ENCODE measurements at places on chromosomes 2 and 18. TPM values are rescaled to one million over a fixed set of nuclear protein-coding genes. Genes with fewer than 3 reads are reported as not detected.
A peak's percentile ranks its signal among the peaks of the same experiment; 100 is the strongest.

Gene FAM228A
- 0.28 TPM for total RNA-seq

Gene C2orf80
- total RNA-seq = not detected

Gene TMEM37
- total RNA-seq = not detected

Gene ARHGAP28
- total RNA-seq = not detected

Gene DYNC2LI1
- 19.5 TPM for total RNA-seq

Gene RAMP1
- 0.30 TPM for total RNA-seq

Gene KCNG2
- total RNA-seq = not detected

Gene RABL2A
- 12.3 TPM for total RNA-seq

Gene SPP2
- not detected for total RNA-seq

Gene CCL20
- total RNA-seq = 7.9 TPM

Gene NOSTRIN
- not detected for total RNA-seq

Gene TEX44
- total RNA-seq = not detected

Gene CLK1
- 86.4 TPM for total RNA-seq

Gene TMEM247
- total RNA-seq = not detected

GRCh38 chr2:71742953-71743601, 289.7 kb downstream of the DYSF start:
- H3K27ac ChIP-seq = no peak overlapping the region
- no peaks in the 10 kb centered on the region for H3K27me3 ChIP-seq
- no peak overlapping the region for H3K4me3 ChIP-seq

- DNase-seq = peak; percentile 66
- H3K27ac ChIP-seq = no peak overlapping the region
- peaks cover 30% of the 10 kb centered on the region for H3K27me3 ChIP-seq
These were observed 266.5 kb downstream of the TCF4 start for GRCh38 chr18:55321265-55322177.

DNA sequence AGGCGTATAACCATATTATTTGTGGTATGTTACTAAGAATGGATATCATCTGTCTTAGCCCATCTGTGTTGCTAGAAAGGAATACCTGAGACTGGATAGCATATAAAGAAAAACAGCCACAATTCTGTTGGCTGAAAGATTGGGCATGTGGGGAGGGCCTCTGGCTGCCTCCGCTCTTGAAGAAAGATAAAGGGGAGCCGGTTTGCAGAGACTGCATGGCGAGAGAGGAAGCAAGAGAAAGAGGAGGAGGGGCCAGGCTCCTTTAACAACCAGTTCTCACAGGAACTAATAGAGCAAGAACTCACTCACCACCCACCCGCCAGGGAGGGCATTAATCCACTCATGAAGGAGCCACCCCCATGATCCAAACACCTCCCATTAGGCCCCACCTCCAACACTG, 29.2 kb upstream of the UXS1 start:
- no peaks in the 10 kb centered on the region for H3K27me3 ChIP-seq
- no peak overlapping the region for H3K4me3 ChIP-seq
- no peak for DNase-seq

DNA sequence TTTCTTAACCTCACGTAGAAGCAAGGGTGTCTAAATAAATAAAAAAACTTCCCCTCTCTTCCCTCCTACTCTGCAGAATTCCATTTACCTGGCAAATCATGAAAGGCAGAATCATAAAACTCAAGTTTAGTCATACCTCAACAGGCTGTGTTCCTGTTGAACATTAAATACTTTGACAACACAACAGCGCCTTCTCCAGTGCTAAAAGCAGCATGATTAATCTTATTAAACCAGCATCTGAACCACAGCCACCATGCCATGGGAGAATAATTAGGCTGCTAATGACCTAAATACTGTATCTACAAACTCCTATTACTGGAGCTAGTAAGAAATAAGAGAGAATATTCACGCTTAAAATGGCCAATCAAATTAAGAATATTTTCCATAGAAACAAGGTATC, 68.1 kb downstream of the CDH2 start:
- DNase-seq = no peak
- no peaks in the 10 kb centered on the region for H3K27me3 ChIP-seq
- H3K4me3 ChIP-seq = no peak overlapping the region

GRCh38 chr2:133674433-133675331, 106.4 kb upstream of the NCKAP5 start:
- no peak overlapping the region for H3K27ac ChIP-seq
- no peak overlapping the region for H3K4me3 ChIP-seq
- no peaks in the 10 kb centered on the region for H3K4me1 ChIP-seq
- no peak for DNase-seq
- H3K27me3 ChIP-seq = peaks cover 5% of the 10 kb centered on the region
- no peaks in the 10 kb centered on the region for H3K36me3 ChIP-seq

DNA sequence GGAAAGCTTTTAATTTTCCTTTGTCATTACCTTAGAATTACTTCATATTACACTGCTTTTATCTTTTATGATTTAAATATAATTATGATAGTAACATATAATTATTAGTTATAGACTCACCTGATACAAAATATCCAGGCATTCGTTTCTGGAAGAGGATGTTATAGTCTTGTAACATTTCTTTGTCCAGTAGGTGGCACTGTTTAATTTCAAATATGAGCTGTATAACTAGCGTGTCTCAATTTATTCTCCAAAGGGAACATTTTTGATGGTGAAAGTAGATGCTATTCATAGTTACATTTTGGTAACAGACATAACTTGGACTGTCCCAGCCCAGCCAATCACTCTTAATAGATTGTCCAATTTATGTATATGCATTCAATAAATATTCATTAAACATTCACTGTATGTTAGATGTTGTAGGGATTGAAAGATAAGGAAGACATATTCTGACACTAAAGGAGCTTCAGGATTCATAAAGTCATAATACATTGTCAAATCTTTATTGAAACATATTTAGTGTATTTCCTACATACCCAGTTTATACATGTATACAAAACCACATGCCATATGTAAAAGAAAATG, 19.2 kb downstream of the DAW1 start:
- no peak overlapping the region for H3K4me3 ChIP-seq
- DNase-seq = no peak
- H3K27ac ChIP-seq = no peak overlapping the region
- H3K36me3 ChIP-seq = no peaks in the 10 kb centered on the region

DNA sequence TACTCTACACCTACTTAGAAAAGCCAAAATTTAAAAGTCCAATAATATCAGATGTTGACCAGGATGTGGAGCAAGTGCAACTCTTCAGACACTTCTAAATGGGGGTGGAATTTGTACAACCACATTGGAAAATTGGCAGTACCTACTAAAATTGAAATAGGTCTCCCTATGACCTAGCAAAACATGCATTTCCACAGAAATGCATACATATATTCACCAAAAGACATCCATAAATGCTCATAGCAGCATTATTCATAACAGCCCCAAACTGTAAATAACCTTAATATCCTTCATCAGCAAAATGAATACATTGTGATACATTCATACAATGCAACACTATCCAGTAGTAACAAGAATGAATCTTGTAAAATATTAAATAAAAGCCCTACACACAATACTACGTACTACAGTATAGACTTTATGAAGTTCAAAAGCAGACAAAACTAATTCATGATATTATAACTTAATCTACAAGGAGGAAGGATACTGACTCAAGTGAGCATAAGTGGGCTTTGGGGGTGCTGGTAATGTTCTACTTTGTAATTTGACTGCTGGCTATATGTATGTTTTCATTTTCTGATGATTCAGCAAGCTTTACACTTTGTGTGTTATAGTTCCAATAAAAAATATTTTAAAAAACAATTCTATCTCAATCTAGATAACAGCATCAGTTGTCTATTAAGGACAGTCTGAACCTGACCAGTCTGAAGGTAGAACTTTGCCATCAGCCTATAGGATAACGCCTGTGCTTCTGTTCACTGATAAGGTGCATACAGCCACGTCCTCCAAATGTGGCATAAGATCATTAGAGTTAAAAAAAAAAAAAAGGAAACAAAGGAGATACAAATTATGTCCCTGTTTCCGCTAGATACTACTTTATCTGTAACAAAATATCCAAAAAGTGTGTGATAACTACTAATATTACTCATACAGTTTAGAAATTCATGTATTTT, 6.6 kb upstream of the TNFRSF11A start:
- H3K4me1 ChIP-seq = no peaks in the 10 kb centered on the region
- H3K27ac ChIP-seq = no peak overlapping the region
- DNase-seq = no peak
- H3K36me3 ChIP-seq = no peaks in the 10 kb centered on the region

DNA sequence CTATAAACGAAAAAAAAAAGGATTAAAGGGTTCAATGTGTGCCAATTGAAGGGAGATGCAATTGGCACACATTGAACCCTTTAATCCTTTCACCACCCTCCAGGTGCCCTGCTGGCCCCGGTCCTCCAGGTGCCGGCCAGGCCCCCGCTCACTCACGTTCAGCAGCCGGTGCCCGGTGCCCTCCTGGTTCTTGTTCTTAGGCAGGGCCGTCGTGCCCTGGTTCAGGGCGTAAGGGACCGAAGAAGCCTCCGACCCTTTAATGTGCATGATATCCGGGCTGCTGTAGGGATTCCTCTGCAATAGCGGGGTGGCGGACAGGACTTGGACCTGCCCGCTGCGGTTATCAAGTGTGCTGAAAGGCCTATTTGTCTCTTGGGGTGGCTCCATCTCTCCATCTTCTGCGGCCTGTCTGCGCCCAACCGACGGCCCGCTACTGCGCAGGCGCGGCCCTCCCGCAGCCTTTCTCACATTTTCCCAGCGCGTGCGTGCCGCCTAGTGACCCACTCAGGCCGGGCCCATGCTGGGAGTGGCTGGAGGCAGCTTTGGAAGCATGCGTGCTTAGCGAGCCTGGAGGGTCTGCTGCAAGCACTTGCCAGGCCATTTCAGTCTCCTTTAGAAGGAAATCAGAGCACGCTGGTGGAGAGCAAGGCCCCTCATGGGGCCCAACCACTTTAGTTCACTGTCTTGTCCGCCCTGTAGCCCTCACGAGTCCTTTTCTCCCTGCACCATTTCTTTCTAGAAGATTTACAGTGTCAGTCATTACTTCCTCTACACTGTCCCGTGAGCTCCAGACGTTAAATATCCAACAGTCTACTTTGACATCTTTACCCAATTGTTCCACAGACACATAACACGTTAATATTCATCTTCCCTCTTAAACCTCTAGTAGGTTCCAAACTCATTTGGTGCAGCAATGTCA, 24.3 kb downstream of the TMEM237 start:
- no peak overlapping the region for H3K4me3 ChIP-seq
- H3K4me1 ChIP-seq = no peaks in the 10 kb centered on the region
- H3K27ac ChIP-seq = no peak overlapping the region
- H3K36me3 ChIP-seq = no peaks in the 10 kb centered on the region

- no peak overlapping the region for H3K4me3 ChIP-seq
- peaks cover 14% of the 10 kb centered on the region for H3K4me1 ChIP-seq
These were observed 29.9 kb downstream of the LYPD6B start for GRCh38 chr2:149068225-149068995.

DNA sequence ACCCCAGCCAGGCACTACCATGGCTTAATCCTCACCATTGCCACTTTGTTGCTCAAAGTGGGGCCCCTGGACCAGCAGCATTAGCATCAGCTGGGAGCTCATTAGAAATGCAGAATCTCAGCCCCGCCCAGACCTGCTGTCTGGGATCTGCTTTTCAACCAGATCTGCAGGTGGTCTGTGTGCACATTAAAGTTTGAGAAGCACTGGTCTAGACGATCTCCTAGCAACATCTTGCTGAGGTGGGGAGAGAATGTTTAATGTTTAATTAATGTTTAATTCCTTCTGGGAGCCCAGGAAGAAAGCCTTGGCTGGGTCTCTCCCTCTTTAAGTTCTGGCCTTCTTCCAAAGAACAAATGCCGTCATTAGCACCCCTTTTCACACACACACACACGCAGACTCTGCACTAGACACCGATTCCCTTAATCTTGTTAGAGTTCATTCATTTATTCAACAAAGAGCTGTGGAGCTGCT, 53.7 kb downstream of the EDAR start:
- H3K4me1 ChIP-seq = peaks cover 36% of the 10 kb centered on the region
- H3K4me3 ChIP-seq = no peak overlapping the region
- no peaks in the 10 kb centered on the region for H3K27me3 ChIP-seq

- no peak overlapping the region for H3K27ac ChIP-seq
- DNase-seq = no peak
- H3K4me1 ChIP-seq = no peaks in the 10 kb centered on the region
- no peaks in the 10 kb centered on the region for H3K36me3 ChIP-seq
- peaks cover 2% of the 10 kb centered on the region for H3K27me3 ChIP-seq
These were observed 173.1 kb downstream of the RNF152 start for GRCh38 chr18:61719671-61720070.

GRCh38 chr2:160364364-160364763, 129.2 kb downstream of the RBMS1 start:
- peaks cover 28% of the 10 kb centered on the region for H3K36me3 ChIP-seq
- peaks cover 55% of the 10 kb centered on the region for H3K4me1 ChIP-seq

DNA sequence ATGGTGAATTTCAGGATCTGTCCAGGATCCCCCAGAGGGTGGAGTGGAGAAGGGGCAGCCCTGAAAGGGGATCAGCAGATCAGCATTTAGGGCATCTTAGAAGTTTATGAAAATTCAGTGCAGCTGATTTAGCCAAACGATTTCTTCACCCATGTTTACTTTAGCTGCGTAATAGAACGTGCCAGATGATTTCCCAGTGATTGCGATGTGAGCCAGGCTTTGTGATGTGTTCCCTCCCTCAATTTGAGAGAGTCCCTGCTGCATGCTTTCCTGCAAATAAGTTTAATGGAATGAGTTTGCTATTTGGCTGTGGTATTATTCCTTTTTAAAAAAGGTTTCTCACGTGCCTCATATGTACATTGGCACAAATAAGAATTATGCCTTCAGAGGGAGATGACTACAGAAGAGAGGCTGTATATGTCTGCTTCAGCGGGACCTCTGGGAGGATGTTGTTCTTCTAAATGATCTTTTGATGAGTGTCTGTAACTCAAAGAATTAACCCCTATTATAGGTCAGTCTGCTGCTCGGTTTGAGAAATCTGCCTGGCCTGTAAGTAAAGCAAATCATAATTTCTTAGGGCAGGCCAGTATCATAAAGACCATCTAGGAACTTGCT, 111.9 kb downstream of the MRO start:
- H3K36me3 ChIP-seq = no peaks in the 10 kb centered on the region
- H3K4me3 ChIP-seq = no peak overlapping the region
- H3K27me3 ChIP-seq = peaks cover 3% of the 10 kb centered on the region
- no peak overlapping the region for H3K27ac ChIP-seq
- no peak for DNase-seq
- no peaks in the 10 kb centered on the region for H3K4me1 ChIP-seq

DNA sequence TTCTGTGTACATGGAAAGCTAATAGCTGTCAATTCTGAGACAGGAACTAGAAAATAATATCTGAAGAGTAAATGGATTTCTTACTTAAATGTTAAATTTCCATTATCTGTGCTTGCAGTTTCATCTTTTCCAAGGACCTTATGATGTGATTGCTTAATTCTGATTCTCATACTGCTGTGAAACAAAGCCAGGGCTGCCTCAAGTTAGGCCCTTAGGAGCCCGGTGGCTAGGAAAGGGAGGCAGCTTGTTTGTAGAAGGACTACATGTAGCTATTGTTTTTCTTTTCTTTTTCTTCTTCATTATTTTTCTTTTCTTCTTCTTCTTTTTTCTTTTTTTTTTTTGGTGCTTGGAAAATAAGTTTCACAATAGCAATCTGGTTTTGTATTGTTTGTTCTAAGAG, 50.5 kb downstream of the XRCC5 start:
- no peak for DNase-seq
- no peaks in the 10 kb centered on the region for H3K27me3 ChIP-seq
- peaks cover 72% of the 10 kb centered on the region for H3K36me3 ChIP-seq
- H3K4me3 ChIP-seq = no peak overlapping the region
